ENCODE measurements at places on chromosomes 11 and 22.

DNA sequence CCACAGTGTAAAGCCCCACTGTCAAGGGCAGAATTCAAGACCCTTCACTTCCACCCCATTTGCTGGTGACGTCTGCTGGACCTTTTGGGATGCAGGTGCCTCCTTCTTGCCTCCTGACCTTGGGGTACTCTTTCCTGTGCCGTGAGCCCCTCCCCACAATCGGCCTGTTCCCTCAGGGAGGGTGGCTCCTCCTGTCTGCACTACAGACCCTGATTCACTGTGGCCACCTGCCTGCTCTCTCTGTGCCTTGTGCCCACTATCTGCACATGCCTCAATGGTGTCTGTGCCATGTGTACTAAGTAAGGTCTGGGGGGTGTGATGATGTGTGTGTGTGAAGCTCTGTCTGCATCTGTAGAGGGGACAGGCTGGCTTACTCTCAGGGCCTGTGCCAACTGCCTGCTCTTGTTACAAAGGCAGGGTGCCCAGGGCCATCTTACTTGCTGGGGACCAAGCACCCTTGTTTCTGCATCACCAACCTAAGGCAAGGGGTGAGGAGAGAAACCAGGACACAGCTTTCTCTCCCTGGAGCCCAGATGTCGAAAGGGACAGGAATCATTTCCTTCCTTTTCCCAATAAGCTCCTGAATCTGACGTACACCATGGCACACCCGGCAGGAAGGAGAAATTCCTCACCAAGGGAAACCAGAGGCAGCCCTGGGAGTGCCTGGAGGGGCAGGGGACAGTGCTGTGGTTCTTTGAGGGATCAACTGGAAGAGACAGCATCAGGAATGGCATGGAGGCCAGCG lies 3.7 kb downstream of the PPM1F start:
- DNase-seq: no peak

- no peak for DNase-seq
These were observed 1213.8 kb downstream of the TBC1D22A start for GRCh38 chr22:47976219-47976618.

GRCh38 chr11:57313071-57313787 lies 11.5 kb downstream of the TNKS1BP1 start:
- DNase-seq: no peak

DNA sequence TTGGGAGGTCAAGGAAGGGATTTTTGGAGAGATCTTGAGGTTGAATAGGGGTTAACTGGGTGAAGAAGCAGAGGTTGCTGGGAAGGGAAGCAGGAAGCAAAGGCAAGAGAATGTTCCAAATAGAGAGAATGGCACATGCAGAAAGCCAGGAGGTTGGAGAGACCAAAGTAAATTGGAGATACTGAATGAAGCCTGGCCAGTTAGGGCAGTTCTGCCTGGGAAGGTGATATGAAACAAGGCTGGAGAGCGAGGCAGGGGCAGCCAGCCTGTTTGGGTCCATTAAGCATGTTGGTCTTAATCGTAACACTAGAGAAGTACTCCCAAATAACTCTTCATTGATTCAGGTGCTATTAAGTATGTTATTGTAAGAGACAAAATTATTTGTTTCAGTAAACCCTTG lies 48.2 kb downstream of the ZNF143 start:
- no peak for DNase-seq
